ENCODE measurements at places on chromosomes 11 and 22. TPM values are rescaled to one million over a fixed set of nuclear protein-coding genes. Genes with fewer than 3 reads are reported as not detected.

DNA sequence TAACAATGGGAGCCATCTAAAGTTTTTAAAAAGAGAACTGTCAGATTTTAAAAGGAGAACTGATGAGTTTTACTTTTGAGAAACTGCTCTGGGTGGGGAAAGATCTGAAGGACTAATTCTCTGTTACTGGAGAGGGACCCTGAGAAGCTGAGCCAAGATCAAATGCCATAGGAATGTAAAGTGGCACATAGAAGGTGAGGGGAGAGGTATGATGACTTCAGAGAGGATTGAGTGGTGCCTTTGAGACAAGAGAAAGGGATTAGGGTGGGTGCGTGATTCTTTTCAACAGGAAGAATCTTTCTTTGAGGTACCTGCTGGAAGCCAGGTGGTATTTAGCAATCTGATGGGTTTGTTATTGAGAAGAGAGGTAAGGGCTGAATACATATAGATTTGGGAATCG is 9.0 kb downstream of the CRKL start:
- DNase-seq = no peak

DNA sequence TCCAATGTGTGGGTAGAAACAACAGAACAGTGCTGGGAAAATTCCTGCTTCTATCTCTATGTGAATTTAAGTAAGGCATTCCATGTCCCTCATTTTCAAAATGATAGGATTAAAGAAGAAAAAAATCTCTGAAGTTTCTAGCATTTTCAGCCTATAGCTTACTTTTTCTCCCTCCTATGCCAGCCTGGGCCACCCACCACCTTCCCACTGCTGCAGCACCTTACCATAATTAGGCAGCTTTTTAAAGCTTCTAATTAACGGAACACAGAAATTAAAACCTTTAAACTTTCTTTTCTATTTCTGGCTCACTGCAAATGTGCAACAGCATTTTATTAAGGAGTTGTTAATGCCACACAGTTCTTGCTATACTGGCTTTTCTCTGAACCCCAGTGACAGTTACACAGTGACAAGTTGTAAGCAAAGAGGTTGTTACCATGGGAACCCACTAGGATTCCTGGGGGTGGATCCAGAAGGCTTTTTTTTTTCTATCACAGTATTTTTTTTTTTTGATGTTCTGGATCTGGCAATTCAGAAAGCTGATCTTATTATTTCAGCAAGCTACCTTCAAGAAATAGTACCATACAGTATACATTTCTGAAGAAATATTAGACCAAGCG is 20.2 kb downstream of the CELF1 start:
- DNase-seq = peak; percentile 31

DNA sequence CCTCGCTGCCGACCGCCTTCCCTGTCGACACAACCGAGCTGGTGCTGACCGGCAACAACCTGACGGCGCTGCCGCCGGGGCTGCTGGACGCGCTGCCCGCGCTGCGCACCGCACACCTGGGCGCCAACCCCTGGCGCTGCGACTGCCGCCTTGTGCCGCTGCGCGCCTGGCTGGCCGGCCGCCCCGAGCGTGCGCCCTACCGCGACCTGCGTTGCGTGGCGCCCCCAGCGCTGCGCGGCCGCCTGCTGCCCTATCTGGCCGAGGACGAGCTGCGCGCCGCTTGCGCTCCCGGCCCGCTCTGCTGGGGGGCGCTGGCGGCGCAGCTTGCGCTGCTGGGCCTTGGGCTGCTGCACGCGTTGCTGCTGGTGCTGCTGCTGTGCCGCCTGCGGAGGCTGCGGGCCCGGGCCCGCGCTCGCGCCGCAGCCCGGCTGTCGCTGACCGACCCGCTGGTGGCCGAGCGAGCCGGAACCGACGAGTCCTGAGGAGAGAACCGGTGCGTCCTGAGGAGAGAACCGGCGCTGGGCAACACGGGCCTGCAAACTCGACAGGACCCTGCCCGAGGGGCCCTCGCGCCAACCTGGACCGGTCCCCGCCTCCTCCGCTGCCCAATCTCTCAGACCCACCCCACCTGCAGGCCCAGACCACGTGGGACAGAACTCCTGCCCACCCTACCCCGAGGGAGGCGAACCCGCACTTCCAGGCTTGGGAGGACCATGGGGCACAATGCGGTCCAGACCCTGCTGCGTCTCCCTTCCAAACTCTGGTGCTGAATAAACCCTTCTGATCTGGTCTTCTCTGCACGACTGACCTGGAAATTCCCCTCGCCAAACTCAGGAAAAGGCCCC is 866 bp downstream of the GP1BB start:
- DNase-seq = peak; percentile 18

- no peak for DNase-seq
Observed at GRCh38 chr22:35617137-35617755, at the start of gene MB. Gene MB (minus strand): TSS chr22:35617329. CDS start chr22:35617257, 72 bp downstream.

DNA sequence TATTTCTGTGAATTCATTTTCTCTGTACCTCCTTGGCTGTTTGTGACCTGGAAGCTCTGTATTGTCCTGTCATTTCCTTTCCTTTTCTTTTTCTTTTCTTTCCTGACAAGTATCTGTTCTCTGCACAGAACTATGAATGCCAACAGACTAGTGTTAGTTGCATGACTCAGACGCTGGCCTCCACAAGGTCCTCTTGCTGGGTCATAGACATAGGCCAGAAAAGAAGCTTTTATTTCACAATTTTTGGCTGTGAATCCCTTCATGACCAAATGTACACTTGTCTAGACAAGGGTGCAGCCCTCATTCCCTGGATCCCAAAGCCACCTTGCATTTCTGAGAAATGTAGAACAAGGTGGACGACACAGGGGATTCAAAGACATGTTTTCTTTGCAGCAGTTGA is 104.1 kb upstream of the MTNR1B start:
- peak; percentile 20 for DNase-seq

DNA sequence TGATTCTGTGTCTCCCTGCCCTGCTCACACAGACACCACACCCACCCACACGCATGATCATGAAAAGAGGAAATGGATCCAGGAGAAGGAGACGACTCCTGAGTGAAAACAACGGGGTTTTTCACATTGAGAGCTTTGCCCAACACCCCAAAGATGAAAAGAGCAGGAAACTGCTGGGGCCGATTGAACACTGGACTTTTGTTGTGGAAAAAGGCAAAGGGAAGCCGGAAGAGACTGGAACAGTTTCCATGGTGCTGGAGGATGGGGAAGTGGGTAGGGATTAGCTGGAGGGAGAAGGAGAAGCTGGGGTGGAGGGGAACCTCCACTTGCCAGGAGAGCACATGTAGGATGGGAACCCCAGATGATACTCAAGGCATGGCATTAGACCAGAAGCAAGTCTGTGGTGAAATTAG is 5.2 kb upstream of the SLC43A3 start:
- DNase-seq = no peak

- no peak for DNase-seq
Observed at GRCh38 chr11:69200331-69201065, 44.8 kb downstream of the SMIM38 start.

GRCh38 chr22:47030881-47031627 is 268.6 kb downstream of the TBC1D22A start:
- no peak for DNase-seq

The ZP1 gene
- total RNA-seq = 0.28 TPM

DNA sequence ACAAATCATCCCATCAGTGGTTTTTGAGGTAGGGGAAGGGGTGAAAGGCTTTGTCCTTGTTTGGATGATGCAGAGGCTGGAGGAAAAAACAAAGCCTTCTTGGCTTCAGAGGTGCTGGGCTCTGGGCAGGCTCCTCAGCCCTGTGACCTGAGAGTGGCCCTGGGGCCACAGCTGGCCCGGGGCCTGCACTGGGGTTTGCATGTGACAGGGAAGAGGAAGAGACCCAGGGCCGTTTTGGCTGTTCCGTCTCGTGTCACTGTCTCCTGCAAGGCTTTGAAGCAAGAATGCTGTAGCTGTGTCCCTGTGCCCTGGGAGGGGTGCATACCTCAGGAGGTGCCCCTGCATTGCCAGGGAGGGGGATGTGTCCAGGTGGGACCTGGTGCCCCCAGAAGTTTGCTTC is 12.6 kb downstream of the ARHGAP8 start:
- no peak for DNase-seq

GRCh38 chr11:8075119-8075726 is 5.8 kb upstream of the TUB start:
- DNase-seq = no peak

DNA sequence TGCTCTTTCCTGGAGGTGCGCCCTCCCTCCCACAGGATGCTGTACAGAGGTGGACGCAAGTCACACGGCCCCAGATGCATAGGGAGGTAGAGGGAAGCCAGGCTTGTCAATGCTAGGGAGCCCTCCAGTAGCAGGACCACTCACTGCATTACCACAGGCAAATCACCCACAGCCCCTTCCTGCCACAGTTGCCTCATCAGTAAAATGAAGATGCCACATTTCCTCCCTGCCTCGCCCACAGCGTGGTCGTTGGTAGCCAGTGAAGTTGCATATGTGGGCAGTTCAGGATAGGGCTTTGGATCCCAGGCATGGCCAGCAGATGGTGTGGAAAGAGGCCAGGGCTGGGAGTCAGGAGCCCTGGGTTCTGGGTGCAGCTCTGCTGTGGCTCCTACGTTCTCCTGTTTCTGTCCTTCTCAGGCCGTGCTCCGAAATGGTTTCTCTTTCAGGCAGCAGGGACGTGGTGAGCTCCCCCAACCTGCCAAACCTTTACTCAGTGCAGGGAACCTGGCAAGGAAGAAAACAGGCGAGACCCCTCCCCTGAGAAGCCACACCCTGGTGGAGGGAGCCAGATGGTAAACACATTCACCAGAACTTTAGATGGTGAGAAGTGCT is 22.6 kb downstream of the DAGLA start:
- no peak for DNase-seq

GRCh38 chr11:72013765-72014711 is 15.3 kb downstream of the IL18BP start:
- no peak for DNase-seq

- DNase-seq = peak; percentile 45
Observed at GRCh38 chr22:23251445-23252093, 71.3 kb downstream of the BCR start.

DNA sequence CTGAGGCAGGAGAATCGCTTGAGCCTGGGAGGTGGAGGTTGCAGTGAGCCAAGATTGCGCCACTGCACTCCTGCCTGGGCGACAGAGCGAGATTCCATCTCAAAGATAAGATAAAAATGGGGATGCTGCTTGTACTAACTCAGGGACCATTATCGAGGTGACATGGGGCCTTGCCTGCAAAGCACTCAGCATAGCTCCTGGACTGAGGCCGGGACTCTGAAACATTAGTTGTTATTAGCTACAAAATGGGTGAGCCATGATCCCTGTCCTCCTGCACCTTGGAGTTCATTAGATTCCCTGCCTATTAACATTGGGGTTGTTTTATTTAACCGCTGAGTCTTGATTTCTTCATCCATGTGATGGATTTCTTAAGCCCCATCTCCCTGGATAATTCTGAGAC is 5.1 kb downstream of the PPP2R5B start:
- DNase-seq = no peak

GRCh38 chr11:130061017-130061416 is 8.7 kb upstream of the APLP2 start:
- DNase-seq = no peak

GRCh38 chr11:125842321-125842948 is 9.3 kb downstream of the PATE4 start:
- no peak for DNase-seq

DNA sequence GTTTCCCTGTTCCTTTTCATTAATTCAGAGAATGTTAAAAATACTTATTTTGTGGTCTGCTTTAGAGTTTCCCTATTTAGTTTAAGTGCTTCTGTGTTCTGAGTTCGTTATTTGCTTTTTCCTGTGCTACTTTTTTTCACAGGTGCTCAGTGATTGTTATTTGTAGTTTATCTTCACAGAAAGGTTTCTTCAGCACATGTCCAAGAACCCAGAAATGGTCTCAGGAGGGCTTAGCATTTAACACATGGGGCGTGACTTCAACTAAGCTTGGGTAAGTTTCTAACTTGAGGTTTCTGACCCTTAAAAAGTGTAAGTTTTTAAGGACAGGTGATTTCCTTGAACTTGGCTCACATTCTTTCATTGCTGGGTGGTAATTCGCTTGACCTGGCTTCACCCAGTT is 157.3 kb downstream of the AASDHPPT start:
- no peak for DNase-seq

DNA sequence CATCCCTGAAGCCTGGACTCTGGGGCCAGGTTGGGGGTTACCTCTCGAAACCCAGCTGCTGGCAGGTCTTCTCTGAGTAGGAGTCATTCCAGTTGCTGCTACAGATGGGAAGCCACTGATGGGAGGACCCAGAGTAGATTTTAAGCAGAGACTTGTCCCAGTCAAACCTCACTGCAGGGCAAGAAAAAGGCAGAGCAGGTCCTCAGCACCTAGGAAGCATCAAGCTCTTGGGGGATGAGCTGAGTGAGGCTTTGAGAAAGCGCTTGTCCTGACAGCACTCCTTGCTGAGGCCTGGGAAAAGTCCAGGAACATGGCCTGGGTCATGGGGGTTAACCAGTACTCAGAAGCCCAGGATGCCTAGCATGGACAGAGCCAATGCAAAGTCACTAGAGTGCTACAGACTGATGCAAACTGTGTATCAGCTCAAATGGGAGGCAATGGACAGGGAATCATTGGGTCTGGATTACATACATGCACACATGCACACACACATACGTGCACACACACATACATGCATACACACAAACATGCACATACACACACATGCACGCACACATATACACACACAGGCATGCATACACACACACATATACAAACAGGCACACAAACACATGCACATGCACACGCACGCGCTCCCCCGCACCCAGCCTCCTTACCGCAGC is 15.3 kb downstream of the TMPRSS13 start:
- DNase-seq = no peak

DNA sequence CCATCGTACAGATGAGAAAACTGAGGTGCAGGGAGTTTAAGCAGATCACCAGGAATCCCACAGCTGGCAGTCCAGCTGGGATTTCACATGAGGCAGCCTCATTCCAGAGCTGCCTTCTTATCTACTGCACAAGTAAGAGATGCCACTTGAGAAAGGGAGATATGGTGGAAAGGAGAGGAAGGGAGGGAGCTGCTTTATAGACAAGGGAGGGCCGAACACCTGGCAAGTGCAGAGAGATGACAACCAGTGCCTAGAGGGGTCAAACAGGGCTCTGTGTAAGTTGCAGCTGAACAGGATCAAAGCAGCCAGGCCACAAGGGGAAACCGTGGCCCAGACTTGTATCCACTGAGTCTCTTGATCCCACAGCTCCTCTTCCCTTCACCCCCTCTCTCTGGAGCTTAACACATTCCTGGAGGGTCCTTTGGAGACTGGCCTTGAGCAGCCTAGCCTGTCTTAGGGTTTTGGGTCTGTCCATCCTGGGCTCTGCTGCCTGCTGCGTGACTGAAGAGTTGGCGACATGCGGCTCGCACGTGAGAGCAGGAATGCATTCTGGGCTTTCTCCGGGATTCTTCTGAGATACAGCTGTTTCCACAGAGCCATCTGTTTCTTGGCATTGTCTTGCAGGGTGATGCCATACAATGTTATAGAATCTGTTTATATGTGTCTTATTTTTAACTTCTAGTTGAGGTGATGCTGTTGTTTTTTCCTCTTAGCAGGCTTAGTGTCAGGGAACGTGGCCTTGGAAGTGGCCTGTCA is 268.5 kb upstream of the SYN3 start:
- DNase-seq = no peak

GRCh38 chr11:118373263-118373662 is 13.9 kb downstream of the UBE4A start:
- no peak for DNase-seq

The EMID1 gene
- total RNA-seq = 0.54 TPM

- no peak for DNase-seq
Observed at GRCh38 chr22:17411213-17411612, 42.0 kb downstream of the CECR2 start.

The HEPN1 gene
- not detected for total RNA-seq
